ENCODE measurements at places on chromosomes 1 and 21. TPM values are rescaled to one million over a fixed set of nuclear protein-coding genes. Genes with fewer than 3 reads are reported as not detected.

- H3K4me3 ChIP-seq, result no peak overlapping the region
- DNase-seq, result no peak
- H3K4me1 ChIP-seq, result no peaks in the 10 kb centered on the region
- H3K27me3 ChIP-seq, result no peaks in the 10 kb centered on the region
- H3K27ac ChIP-seq, result no peak overlapping the region
These were observed 18.2 kb upstream of the DPH5 start for GRCh38 chr1:101043776-101044175.

GRCh38 chr1:241235256-241235897, 121.6 kb downstream of the RGS7 start:
- DNase-seq, result no peak
- no peak overlapping the region for H3K4me3 ChIP-seq
- peaks cover 13% of the 10 kb centered on the region for H3K4me1 ChIP-seq
- peak overlapping the region; percentile 48 for H3K27ac ChIP-seq

Gene NUDT4B
- total RNA-seq, result 0.68 TPM

- no peaks in the 10 kb centered on the region for H3K4me1 ChIP-seq
- H3K27me3 ChIP-seq, result peaks cover 22% of the 10 kb centered on the region
- H3K4me3 ChIP-seq, result no peak overlapping the region
- no peaks in the 10 kb centered on the region for H3K36me3 ChIP-seq
These were observed 223.9 kb downstream of the CAMTA1 start for GRCh38 chr1:7008975-7009740.

Gene NBL1
- total RNA-seq, result 561 TPM

DNA sequence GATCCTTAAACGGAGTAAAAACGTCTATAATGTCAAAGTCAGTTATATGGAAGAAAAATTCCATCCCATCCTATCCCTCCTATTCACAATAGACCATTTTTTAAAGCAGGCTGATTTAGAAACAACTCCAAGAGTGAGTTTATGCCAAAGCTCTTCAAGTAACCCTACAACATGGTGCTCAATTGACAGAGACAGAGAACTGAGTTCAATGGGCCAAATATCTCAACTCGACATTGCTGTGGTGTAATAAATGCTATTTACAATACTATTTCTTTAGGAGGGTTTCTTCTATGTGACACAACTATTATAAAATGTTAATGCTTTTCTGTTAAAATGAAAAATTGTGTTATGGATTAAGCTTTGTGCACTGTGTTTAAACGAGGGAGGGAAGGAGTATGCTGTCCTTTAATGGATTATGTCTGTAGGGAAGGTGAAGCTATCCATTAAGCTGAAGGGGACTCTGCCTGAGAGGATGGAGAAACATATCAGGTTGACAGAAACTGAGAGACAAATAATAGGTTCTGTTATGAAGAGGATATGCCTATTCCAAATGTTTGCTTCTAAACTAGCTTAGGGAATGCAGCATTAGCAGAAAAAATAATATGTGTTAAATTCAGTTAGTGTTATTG, 362.5 kb upstream of the CHRM3 start:
- H3K36me3 ChIP-seq, result no peaks in the 10 kb centered on the region
- no peaks in the 10 kb centered on the region for H3K27me3 ChIP-seq
- no peak overlapping the region for H3K4me3 ChIP-seq

GRCh38 chr1:174289644-174290310, 130.5 kb downstream of the RABGAP1L start:
- H3K27ac ChIP-seq, result no peak overlapping the region
- no peak for DNase-seq
- peaks cover 5% of the 10 kb centered on the region for H3K4me1 ChIP-seq

DNA sequence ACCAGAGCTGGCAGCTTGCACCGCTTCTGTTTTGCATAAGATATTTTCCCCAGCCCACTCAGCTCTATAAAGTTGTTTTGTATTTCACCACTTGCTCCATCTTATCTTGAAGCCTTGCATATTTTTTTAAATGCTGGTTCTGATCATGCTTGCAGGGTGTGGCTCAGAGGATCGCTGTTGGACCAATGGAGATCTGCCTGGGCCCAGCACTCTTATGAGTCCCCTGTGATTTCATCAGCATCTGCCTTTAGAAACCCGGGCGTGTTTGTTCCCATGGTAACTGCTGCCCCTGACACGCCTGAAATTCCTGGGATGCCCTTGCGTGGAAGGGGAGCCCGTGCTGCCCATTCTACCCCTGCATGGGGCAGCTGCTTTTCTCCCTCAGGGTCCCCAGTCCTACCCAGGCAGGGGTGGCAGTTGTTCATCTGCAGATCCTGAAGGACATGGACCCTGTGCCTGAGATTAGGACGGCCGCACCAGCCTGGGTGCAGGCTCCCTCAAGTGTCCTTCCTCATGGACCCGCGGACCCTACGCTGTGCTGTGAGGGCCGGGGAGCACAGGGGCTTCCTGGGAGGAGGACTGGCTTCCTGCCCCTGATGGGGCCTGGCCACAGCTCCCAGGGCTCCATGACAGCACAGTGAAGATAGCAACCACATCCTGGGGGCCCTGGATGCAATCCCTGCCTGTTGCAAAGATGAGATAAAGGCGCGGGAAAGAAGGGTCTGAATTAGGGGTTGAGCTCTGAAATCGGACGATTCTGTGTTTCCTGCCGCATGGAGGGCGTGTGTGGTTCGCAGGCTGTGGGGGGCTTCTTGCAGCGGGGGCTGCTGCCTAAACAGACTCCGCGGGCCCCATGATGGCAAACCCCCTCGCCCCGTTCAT, 226.5 kb downstream of the SDCCAG8 start:
- peaks cover 14% of the 10 kb centered on the region for H3K4me1 ChIP-seq
- no peak for DNase-seq
- no peaks in the 10 kb centered on the region for H3K36me3 ChIP-seq
- H3K27me3 ChIP-seq, result no peaks in the 10 kb centered on the region

- no peaks in the 10 kb centered on the region for H3K36me3 ChIP-seq
- peaks cover 19% of the 10 kb centered on the region for H3K4me1 ChIP-seq
- H3K27ac ChIP-seq, result no peak overlapping the region
These were observed 1.1 kb upstream of the BSND start for GRCh38 chr1:54997711-54997986.

Gene SCAMP3
- 74.6 TPM for total RNA-seq

GRCh38 chr1:202624781-202625108, 85.5 kb downstream of the SYT2 start:
- peaks cover 4% of the 10 kb centered on the region for H3K27me3 ChIP-seq
- DNase-seq, result no peak
- no peaks in the 10 kb centered on the region for H3K4me1 ChIP-seq
- no peak overlapping the region for H3K27ac ChIP-seq
- H3K4me3 ChIP-seq, result no peak overlapping the region
- H3K36me3 ChIP-seq, result no peaks in the 10 kb centered on the region

- H3K27me3 ChIP-seq, result no peaks in the 10 kb centered on the region
- H3K36me3 ChIP-seq, result no peaks in the 10 kb centered on the region
- H3K4me1 ChIP-seq, result peaks cover 50% of the 10 kb centered on the region
- H3K27ac ChIP-seq, result peak overlapping the region; percentile 87
These were observed 15.7 kb upstream of the PKP1 start for GRCh38 chr1:201267481-201268229.

Gene DIO1
- total RNA-seq, result not detected

GRCh38 chr1:12596007-12596821, 21.8 kb downstream of the DHRS3 start:
- no peaks in the 10 kb centered on the region for H3K27me3 ChIP-seq
- peaks cover 42% of the 10 kb centered on the region for H3K4me1 ChIP-seq
- peaks cover 5% of the 10 kb centered on the region for H3K36me3 ChIP-seq
- peak overlapping the region; percentile 78 for H3K27ac ChIP-seq
- DNase-seq, result peak; percentile 92

Gene TTC34
- total RNA-seq, result 1.7 TPM

DNA sequence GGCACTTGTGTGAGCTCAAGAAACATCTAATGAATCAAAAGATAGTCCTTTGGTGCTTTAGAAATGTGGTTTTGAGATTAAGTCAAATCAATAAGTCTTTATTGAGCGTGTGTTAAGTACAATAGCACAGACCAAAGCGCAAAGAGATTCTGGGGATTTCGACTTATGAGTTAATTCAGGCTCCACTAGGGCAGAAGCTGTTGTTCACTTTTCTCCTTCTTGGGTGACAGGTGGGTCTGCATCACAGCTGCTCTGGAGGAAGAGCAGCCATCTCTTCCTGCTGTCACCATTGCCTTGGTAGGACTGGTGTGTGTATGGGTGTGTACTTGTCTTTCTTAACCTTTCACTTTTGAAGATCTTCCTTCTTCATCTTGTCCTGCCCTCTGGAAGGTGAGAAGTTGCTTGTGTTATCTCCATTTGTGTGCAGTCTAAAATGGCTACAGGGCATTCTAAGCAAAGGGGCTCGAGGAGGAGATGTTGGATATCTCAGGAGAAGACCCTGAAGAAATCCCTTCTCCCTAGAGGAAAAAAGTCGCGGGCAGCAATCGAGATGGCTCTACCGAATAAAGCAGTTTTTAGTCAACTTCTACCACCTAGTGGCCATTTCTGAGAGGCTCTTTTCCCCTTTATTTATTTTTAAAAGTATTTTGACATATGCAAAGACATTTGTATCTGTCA, 22.9 kb upstream of the DISC1 start:
- peak overlapping the region; percentile 82 for H3K4me3 ChIP-seq
- peaks cover 3% of the 10 kb centered on the region for H3K36me3 ChIP-seq
- DNase-seq, result no peak
- H3K27me3 ChIP-seq, result peaks cover 3% of the 10 kb centered on the region

Gene ETNK2
- 15.4 TPM for total RNA-seq

DNA sequence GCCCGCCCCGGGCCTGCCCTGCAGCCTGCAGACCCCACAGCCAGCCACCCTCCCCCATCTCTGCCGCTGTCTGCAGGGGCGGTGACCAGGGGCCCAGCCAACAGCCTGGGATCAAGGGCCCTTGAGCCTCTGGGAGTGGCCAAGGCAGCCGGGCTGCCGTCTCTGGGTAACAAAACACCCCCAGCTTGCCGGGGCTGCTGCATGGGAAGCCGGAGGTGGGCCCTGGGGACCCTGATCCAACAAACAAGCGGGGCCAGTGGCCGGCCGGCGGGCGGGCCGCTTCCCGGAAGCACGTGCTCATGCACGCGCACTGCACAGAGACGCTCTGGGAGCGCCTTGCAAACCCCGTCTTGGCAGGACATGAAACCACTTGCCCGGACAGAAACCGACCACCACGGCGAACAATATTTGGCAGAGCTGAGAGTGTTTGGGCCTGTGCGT, 13.2 kb downstream of the MEGF6 start:
- no peak for DNase-seq
- peaks cover 3% of the 10 kb centered on the region for H3K4me1 ChIP-seq
- H3K27ac ChIP-seq, result no peak overlapping the region
- no peaks in the 10 kb centered on the region for H3K27me3 ChIP-seq
- no peak overlapping the region for H3K4me3 ChIP-seq
- no peaks in the 10 kb centered on the region for H3K36me3 ChIP-seq

DNA sequence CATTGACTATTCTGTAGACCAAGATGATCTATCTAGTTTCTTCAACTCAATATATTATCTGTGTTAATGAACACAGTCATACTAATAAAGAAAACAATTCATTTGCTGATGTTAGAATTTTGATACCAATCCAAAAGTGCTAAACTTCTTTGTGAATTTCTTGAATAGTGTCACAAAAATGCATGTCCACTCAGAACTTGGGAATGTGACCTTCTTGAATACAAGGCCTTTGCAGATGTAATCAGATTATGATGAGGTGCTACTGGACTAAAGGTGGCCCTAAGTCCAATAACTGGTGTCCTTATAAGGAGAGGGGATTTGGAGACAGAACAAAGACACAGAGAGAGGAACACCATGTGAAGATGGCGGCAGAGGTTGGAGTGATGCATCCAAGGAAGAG, 305.8 kb upstream of the ZP4 start:
- no peak overlapping the region for H3K4me3 ChIP-seq
- DNase-seq, result no peak
- no peaks in the 10 kb centered on the region for H3K27me3 ChIP-seq
- H3K4me1 ChIP-seq, result no peaks in the 10 kb centered on the region
- H3K27ac ChIP-seq, result no peak overlapping the region

Gene SGIP1
- 118 TPM for total RNA-seq

Gene LSS
- 101 TPM for total RNA-seq

GRCh38 chr1:119288751-119289150, 79.8 kb upstream of the HAO2 start:
- H3K4me3 ChIP-seq, result no peak overlapping the region
- H3K4me1 ChIP-seq, result peaks cover 4% of the 10 kb centered on the region
- peaks cover 5% of the 10 kb centered on the region for H3K27me3 ChIP-seq
- H3K36me3 ChIP-seq, result no peaks in the 10 kb centered on the region

- H3K4me1 ChIP-seq, result peaks cover 12% of the 10 kb centered on the region
- H3K36me3 ChIP-seq, result peaks cover 2% of the 10 kb centered on the region
- no peak for DNase-seq
- no peak overlapping the region for H3K4me3 ChIP-seq
- no peak overlapping the region for H3K27ac ChIP-seq
These were observed 2.0 kb upstream of the NID1 start for GRCh38 chr1:236066828-236067386.

DNA sequence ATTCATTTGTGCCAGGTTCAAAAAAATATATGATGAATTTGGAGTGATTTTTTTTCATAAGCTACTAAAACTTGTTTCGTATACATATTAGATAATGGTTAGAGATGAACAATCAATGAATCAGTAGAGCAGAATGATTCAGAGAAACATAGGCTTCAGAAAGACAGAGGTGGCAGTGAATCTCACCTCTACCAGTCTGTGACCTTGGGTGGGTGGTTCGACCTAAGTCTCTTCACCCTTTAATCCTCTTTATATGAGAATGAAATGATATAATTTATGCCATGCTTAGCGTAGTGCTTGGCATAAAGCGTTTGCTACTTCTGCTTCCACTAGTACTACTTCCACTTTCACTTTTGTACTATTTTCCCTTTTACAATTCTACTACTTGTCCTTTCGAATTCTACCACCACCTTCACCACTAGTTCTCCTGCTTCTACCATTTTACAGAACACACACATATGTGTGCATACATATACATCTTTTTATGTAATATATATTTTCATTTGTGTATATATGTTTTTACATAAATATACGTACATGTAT, 45.1 kb downstream of the FYB2 start:
- no peak overlapping the region for H3K4me3 ChIP-seq
- no peak overlapping the region for H3K27ac ChIP-seq
- no peaks in the 10 kb centered on the region for H3K4me1 ChIP-seq
- H3K36me3 ChIP-seq, result no peaks in the 10 kb centered on the region

Gene ATP1A2
- total RNA-seq, result 8.2 TPM

DNA sequence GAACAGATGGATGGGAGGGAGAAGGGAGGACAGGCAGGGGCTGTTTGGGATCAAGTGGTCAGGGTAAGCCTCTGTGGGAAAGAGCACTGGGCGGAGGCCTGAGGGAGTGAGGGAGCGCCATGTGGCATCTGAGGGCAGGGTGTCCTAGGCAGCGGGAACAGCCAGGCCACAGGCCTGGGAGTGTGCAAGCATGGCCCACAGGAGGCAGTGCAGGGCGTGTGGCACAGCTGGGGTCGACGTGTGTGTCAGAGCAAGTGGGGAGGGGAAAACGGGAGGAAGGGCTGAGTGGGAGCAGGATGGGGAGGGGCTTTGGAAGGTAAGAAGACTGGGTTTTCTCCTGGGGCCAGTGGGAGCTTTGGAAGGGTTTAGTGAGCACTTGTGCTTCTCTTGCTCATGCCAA, 143.4 kb downstream of the SYF2 start:
- H3K4me1 ChIP-seq, result no peaks in the 10 kb centered on the region
- no peak for DNase-seq
- peaks cover 64% of the 10 kb centered on the region for H3K27me3 ChIP-seq
- no peaks in the 10 kb centered on the region for H3K36me3 ChIP-seq
